HCEC 1CT (cell line): ENCODE measurements at places on chromosomes 2 and 18.
A peak's percentile ranks its signal among the peaks of the same experiment; 100 is the strongest.

- no peak for DNase-seq
Observed at GRCh38 chr18:79199691-79200374, 130.6 kb downstream of the ATP9B start.

GRCh38 chr18:39555496-39555895, 1989.9 kb upstream of the CELF4 start:
- DNase-seq = no peak

DNA sequence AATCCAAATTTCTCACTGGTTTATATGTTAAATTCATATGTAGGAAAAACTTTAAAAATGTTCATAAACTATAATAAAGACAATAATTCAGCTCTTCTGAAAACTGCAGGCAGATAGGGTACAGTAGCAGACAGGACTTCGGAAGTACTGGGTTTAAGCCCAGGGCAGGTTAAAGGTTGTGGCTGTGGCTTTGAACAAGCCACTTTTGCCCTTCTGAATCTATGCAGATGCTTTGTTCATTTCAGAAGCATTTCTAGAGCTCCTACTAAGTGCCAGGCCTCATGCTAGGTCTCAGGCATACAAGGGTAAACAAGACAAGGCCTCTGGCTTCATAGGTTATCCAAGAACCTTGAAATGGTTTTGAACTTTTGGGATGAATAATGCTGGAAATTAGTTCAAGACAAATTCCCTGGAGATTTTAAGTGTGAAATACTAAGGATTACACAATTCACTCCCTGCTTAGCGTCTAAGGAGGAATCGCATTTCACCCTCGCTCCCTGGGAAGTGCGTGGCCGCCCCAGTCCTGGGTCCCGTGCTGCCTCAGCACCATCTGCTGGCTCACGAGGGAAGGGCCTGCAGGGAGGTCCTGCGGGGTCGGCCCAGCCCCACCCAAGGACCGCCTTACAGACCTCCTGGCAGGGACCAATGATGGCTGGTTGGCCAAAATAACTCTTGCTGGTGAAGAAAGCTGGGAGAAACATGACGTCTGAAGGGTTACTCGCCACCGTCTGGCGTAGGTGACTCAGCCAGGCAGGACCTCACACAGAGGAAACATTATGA, 67.7 kb upstream of the L3MBTL4 start:
- no peak for DNase-seq

GRCh38 chr2:54329482-54330161, 73.6 kb upstream of the TSPYL6 start:
- peak; percentile 38 for DNase-seq

DNA sequence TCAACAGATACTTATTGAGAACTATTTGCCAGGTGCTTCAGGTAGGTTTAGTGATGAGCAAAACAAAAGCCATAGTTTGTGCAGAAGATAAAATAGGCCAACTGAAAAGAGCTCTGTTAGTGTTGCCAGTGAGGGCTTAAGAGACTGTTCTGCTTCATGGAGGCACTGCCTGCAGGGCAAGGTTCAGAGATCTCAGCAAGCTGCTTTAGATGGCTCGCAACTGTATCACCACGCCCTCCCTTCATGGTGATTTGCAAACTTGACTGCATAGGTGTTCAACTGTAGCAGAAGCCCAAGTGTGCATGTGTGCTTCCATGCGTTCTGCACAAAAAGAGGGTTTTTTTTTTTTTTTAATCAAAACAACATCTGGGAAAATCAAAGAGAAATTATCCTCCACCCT, 84.5 kb downstream of the RAPH1 start:
- DNase-seq = no peak

DNA sequence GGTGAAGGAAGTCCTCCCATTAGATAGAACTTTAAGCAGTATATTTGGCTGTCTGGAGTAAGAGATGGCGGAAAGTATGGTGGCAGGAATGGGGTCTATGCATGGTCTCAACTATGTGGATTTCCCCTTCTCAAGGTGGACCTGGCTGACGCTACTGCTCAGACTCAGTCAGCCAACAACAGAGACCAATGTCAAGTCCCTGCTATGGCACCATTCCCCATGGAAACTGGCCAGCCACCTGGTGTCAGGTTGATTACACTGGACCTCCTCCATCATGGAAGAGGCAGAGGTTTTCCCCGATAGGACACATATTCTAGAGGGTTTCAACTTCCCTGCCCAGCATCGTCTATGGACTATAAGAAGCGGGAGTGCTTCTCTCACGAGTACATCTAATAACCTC, 8.6 kb upstream of the FAHD2A start:
- DNase-seq = no peak

- peak; percentile 68 for DNase-seq
Observed at GRCh38 chr2:158509928-158510797, 53.4 kb downstream of the PKP4 start.

- no peak for DNase-seq
Observed at GRCh38 chr2:39069890-39070465, 50.9 kb downstream of the SOS1 start.

GRCh38 chr2:70902579-70902978, 33.1 kb upstream of the ATP6V1B1 start:
- DNase-seq = no peak

DNA sequence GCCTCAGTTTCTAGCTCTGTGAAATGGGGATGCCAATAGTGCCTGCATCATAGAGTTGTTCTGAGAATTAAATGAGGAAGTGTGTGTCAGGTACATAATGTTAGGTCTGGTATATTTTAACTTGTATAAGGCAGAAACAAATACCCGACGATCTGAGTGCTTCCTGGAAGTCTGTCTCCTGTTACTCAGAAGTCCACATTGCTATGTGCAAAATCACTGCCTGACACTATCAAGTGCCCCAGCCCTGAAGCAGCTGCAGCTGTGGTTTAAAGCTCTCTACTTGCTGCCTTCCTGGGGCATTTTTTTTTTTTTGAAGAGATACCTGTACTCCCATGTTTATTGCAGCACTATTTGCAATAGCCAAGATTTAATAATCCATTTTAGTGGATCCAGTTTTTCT, 125.3 kb downstream of the SLC4A3 start:
- DNase-seq = no peak

DNA sequence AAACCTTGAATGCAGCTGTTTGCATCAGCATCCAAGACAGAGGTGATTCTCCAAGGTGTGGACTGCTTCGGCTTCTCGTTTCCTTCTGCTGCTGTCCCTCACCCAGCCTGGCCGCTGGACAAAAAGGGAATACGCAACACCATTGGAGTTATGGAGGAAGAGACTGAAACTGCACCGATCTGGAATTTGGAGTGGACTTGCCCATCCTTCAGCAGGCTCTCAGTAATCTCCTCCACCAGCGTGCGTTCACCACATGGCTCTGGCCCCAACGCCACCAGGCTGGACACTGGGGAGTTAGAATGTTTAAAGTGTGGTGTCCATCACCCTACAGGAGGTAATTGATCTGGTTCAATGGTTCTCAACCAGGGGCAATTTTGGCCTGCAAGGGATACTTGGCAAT, 41.4 kb upstream of the ID2 start:
- DNase-seq = no peak
